ENCODE measurements at places on chromosomes 5 and 9.

- DNase-seq = no peak
Measured at GRCh38 chr9:127714951-127715469, 453 bp downstream of the PTRH1 start.

GRCh38 chr9:95422650-95423049 is 94.1 kb downstream of the PTCH1 start:
- DNase-seq = no peak

GRCh38 chr9:98900244-98900643 is 43.5 kb upstream of the COL15A1 start:
- DNase-seq = no peak

GRCh38 chr9:77712533-77713130 is 64.5 kb upstream of the GNA14 start:
- DNase-seq = no peak

- no peak for DNase-seq
Measured at GRCh38 chr5:67971223-67971830, 244.2 kb upstream of the PIK3R1 start.

DNA sequence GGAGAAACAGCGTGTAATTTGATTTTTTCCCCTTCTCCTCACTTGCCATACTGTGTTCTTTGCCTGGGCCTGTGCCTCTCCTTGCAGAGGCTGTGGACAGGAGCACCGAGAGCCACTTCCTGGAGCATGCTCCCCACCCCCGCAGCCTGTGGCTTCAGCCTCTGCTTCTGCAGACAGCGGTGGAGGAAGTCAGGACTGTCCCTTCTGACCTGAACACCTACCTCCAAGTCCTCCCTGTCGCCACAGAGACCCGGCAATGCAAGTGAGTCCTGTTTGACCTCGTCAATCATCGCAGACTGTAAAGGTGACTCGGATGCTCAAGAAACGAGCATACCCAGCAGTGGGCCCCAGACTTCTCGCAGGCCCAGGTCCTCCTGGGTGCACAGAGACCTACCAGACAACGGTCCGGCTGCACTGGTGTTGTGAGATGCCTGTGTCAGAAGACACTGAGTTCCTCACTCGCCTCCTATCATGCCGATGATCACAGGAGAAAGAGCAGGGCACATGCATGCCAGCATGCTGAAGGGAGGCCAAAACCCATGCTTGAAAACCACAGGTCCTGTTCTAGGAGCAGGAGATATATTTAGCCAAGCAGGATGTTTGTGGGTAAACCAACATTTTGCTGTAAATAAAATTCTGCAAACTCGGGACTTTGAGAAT is 198.8 kb downstream of the AUH start:
- DNase-seq = peak; percentile 72

DNA sequence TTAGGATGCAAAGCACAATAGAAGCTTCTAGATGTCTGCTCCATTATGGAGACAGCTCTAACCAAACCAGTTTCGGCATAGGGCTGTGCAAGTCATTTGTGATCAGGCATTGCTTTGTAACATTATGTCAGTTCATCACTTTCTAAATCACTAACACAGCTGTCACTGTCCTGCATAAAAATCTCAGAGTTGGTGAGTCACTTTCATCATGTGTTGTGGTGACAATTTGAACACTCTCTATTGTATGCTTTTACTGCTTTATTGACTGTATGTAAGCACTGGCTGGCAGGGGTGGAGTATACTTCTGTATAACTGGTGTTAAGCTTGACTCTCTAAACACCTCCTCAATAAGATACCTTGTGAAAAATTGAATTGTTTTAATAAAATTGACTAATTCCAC is 77.9 kb downstream of the SLCO4C1 start:
- DNase-seq = no peak

DNA sequence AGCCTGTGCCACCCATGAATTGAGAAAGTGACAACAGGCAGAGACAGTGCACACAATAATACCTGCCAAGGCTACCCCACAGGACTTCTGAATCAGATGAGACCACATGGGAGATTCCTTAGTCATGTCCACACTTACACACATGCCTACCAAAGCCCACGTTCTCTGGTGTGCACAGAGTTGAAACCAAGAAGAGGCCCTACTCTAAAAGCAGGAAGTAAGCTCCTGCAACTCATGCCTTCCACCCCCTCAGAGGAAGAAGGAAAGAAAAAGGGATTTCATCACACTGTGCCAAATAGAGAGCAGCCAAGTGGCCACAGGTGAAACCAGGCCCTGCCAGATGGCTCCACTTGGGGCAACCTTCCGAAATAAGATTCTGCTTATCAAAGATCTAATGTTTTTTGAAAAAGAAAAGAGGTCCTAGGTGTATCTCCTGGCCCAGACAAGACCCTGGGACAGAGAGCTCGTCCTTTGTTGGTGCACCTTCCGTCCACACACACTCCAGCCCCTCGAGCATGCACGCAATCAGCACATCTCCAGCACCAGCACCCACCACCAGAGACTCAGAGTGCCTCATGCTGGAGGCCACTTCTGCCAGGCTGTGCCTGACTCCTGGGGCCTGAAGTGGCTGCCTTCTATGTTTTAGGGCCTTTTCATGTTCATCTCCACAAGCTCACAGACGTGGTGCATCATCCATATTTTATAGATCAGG is 114.6 kb upstream of the SPOCK1 start:
- DNase-seq = no peak

DNA sequence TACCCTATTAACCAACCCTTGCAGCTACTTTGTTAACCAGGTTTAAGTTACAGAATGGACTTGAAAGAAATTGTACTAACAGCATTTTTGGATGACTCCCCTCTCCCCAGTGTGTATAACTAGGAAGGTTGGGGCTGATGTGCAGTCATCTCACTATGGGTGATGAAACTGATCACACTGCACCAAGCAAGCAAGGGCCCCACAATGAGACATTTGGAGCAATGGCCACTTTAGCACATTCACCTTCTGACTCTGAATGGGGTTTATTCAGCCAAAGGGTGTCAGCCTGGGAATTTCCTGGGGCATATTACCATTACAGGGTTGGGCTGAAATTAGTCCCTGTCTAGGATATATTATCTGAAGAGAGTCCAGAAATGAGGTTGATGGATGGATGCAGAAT is 18.7 kb upstream of the CYFIP2 start:
- no peak for DNase-seq

DNA sequence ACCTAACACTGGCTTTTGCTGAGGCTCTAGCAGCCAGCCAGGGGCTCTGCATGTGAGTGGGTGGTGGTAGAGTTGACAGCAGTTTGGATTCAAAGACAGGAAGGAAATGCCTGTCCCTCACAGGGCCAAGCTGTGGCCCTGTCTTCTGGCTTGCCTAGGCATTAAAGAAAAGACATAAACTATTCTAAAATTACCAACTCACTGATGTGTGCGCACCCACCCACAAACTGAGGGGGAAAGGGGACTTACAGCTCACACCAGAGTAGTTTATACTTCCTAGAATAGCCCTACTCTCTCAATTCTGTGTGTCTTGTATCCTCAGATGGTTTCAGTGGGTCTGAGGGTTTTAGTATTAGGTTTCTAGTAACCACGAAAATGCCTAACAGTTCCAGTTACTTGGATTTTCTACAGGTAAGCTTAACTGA is 18.3 kb upstream of the IL13 start:
- DNase-seq = no peak

DNA sequence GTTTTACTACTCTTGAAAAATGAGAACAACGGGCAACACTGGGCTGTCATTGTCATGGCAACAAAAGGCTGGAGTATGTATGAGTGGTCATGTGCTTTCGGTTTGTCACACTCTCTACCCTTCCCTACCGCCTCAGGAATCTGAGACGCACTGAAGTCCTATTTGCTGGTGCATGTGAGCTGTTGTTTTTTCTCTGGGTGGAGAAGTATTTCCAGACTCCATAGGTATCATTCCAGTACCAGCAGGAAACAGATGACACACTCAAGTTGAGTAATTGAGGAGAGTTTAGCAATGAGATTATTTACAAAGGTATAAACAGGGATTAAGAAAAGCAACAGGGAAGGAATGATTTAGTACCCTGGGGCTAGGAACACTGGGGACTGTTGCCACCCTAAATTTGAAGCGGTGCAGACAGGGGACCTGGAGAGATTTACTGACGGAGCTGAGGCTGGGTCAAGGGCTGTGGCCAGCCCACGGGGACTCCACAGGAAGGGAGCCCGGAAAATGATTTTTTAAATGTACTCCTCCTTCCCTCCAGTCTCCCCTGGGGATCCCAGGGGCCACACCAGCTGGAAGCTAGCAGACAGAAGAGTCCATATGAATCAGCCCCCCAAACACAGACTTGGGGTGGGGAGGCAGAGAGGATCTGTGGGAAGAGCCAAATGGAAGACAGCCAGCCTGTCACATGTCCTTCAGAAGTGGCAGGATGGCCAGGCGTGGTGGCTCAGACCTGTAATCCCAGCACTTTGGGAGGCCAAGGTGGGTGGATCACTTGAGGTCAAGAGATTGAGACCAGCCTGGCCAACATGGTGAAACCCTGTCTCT is 13.2 kb upstream of the ZBTB43 start:
- no peak for DNase-seq

DNA sequence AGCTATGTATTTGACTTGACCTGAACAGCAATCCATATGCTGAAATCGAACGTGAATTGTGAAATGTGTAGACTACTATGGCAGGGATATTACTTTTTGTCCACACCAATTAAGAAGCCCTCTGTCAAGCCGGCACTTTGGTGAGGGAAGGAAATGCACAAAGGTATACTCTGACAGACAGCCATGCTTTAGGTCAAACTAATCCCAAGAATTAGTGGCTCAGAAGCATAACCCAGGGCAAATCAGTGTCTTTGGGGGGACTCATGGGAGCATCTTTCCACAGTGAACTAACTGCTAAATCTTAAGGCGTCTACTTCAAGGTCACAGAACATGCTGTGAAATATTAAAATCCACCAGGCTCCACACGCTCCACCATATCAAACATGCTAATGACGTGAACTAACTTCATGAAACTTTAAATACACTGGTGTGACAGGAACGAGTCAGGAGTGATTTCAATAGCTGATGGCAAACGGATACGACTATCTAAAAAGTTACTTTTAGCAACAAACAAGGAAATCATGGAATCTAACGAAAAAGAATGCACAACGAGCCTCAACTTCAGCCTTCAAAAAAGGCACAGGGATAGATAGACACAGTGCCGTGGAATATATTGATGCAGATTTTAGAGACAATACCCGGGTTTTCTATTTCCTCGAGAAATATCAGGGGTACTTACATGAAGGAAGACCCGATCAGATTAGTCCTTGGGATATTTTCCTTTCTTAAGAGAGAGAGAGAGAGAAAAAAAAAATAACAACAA is 527 bp downstream of the MEF2C start:
- no peak for DNase-seq

GRCh38 chr5:135434591-135435466 is 12.3 kb downstream of the DCANP1 start:
- no peak for DNase-seq

GRCh38 chr9:87658511-87658910 is 67.4 kb upstream of the CTSL start:
- no peak for DNase-seq

GRCh38 chr5:31096238-31096865 is 97.1 kb upstream of the CDH6 start:
- DNase-seq = no peak

DNA sequence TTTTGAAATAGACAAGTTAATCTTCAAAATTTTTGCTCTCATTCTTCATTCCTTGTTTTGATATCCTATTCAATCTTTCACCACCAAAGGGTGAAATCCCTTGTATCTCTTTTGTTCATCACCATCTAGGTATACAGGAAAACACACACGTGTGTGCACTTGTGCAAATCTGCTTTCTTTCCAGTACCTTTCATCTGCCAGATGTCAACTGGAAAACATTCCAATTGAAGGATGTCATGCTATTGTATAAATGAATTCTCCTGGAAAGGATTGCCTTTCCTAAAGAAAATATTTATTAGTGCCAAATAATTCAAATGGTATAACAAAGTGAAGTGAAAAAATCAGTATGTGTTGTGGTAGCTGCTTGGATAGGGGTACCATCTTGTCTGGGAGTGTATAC is 123.7 kb downstream of the RANBP17 start:
- DNase-seq = no peak

- no peak for DNase-seq
Measured at GRCh38 chr5:66169534-66169933, 25.4 kb downstream of the SREK1 start.

DNA sequence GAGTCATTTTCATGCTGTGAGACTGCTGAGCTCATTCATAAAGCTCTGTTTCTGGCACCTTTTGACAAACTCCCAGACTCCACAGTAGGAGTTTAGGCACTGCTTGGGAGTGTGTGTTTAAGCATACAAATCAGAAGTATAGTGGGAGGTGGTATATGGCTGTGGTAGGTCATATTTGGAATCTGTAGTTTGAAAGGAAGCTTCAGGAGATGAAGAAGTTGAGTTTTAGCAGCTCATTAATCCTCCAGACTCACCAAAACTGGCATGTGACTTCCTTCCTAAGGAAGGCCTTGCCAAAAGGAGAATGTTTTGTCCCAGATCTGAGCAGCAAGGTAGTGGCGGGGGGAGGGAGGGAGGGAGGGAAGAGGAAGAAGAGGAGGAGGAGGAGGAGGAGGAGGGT is 52.8 kb downstream of the SAXO1 start:
- DNase-seq = no peak

DNA sequence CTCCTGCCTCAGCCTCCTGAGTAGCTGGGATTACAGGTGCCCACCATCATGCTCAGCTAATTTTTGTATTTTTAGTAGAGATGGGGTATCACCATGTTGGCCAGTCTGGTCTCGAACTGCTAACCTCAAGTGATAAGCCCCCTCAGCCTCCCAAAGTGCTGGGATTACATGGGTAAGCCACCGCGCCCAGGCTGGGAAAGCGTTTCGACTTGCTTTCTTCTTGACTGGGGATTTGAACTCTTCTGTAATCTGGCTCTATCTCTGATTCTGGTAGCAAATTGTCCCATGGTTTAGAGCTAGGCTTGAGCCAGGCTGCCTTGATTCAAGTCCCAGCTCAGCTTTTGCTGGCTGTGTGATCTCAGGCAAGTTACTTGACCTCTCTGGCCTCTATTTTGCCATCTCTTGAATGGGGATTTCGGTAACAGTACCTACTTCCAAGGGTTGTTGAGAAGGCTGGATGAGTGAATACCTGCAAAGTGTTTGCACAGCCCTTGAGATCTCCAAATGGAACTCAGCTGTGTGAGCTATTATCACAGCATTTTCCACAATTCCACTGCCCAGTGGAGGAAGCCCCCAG is 20.5 kb upstream of the MVB12B start:
- no peak for DNase-seq

DNA sequence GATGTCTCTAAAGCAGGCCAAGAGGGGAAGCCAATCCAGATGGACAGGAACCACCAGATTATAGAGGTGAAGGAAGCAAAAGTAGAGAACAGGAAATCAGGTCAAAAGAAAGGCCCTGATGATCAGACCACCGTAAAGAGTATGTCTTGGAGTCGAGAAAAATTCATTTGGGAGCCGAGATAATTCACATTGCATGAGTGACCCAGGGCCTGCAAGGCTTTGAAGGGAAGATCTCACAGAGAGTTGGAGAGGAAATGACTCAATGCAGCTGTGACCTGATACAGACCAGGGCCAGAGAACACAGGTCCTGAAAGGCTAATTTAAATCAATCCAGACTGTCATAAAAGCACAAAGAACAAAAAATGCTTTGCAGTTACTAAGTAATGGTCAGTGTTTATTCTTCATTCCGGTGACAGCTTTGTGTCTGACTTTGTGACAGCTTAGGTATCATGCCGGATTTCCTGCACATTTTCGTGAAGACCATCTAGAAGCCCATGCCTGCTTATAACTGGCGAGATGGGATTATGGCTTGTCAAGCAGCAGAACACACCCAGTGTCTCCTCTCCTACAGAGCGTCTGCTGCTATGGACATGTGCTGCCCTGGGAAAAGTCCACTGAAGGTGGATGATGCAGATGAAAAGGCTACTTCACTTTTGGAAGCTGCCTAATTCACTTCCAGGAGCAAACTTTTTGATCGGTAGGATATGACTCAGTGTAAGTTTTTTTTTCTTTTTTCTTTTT is 5.8 kb upstream of the ACTBL2 start:
- no peak for DNase-seq

Measured in activated effector memory CD4-positive, alpha-beta T cell treated with anti-CD3 and anti-CD28 coated beads, Interleukin-2, amount 50 U/mL, for 16 hours (primary cell).